Left cardiac atrium (tissue), 4 donors: ENCODE measurements at places on chromosomes 2 and 18. TPM values are rescaled to one million over a fixed set of nuclear protein-coding genes. Genes with fewer than 3 reads are reported as not detected.
A peak's percentile ranks its signal among the peaks of the same experiment; 100 is the strongest.

GRCh38 chr18:65347446-65347845, 403.4 kb upstream of the CDH7 start:
- DNase-seq: no peak

GRCh38 chr2:181656450-181657291, at the start of gene CERKL:
TSS of gene CERKL (minus strand) at chr2:181657105. CDS start at chr2:181657006, 99 bp downstream.
- DNase-seq: peak; percentile 40

GRCh38 chr18:76819411-76820136, 2.8 kb upstream of the ZNF236 start:
- no peak for DNase-seq

GRCh38 chr2:59938181-59938580, 615.3 kb downstream of the BCL11A start:
- no peak for DNase-seq

- peak; percentile 66 for DNase-seq
Observed at GRCh38 chr2:109164739-109165221, 35.8 kb downstream of the SH3RF3 start.

GRCh38 chr18:23936381-23936958, 78.1 kb upstream of the TTC39C start:
- no peak for DNase-seq

GRCh38 chr18:54949588-54949987, 9.7 kb downstream of the CCDC68 start:
- DNase-seq: no peak

- no peak for DNase-seq
Observed at GRCh38 chr2:100403722-100404121, 13.7 kb downstream of the CHST10 start.

- no peak for DNase-seq
Observed at GRCh38 chr2:84989422-84989821, 18.5 kb downstream of the KCMF1 start.

DNA sequence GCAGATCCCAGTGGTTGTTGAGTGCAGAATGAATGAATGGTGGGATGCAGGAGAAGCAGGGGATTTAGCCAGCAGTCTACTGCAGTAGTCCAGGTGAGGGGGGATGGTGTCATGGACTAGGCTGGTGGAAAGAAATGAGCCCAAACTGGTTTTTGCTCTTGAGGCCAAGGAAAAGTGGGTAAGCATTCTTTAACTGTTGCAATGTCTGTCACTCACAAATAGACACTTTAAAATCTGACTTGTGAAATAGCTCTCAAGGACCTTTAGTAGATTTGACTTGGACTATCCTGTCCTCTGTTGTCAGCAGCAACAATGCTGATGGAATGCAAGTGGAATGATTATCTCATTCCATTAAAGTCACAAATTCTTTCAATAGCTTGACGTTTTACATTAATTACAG, 37.5 kb upstream of the STK17B start:
- no peak for DNase-seq

DNA sequence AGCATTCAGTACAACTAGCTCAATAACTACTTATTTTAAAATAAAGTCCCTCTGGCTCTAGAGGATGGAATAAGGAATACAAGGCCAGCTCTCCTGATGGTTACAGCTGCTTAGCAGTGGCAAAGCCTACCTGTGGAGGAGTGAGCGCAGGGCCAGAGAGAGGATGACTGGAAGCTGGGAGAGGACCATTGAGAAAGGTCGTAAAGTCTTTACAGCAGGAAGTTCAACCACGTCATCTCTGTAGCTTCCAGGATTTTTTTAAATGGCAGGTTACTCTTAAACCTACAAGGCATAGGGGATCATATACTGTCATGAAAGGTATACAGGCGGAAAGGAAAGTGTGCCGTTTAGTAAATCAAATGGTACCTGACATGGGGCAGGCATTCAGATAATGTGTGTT, 26.3 kb downstream of the ANXA4 start:
- DNase-seq: no peak

DNA sequence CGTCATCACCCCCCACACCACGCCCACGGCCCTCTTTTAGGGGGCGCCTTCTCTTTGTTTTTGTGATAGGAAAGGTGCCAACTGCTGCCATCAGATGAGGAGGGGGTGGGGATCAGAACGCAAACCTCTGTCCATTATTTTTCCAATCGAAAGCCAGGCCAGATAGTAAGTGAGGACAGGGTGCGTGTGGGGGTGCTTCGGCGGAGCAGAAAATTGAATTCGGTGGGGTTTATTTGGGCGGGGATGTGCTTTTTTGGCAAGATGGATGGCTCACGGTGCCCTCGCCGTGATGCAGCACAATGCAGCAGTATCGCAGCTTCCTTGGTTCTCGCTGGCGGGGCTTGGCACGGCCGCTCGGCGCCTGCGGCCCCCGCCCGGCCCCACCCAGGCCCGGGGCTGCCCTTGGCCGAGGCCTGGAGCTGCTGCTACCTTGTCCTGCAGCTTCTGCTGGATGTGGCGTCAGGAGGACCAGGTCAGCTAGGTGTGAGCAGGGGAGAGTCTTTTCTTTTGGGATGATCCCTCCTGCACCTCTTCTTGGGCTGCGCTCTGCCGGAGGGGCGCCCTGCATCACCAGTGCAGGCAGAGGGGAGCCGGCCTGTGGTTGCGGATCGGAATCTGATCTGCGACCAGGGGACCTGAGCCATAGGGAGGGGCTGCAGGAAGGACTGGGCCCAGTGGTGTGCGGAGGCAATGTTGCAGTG, 1.3 kb downstream of the SPTBN1 start:
- DNase-seq: peak; percentile 61

- DNase-seq: no peak
Observed at GRCh38 chr18:77220726-77221125, 28.9 kb upstream of the GALR1 start.

DNA sequence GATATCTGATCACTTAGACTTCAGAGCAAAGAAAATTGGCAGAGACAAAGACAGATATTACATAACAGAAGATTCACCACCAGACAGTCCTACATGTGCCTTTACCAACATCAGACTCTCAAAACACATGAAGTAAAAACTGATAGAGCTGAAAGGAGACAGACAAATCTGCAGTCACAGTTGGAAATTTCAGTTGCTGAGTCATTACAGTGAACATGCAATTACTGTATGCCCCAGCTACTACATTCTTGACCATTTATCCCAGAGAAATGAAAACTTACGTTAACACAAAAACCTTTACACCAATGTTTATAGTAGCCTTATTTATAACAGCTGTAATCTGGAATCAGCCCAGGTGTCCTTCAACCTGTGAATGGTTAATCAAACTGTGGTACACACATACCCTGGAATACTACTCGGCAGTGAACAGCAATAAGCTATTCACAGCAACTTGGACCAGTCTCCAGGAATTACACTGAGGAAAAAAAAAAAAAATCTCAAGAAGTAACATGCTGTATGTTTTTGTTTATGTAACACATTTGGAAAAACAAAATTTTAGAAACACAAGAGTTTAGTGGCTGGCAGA, 7.5 kb upstream of the SCLY start:
- no peak for DNase-seq

The BCL2 gene
- 10.1 TPM for total RNA-seq

The CCL20 gene
- total RNA-seq: not detected

The LYPD6B gene
- not detected for total RNA-seq

The SIGLEC15 gene
- not detected for total RNA-seq

The PDE11A gene
- 0.24 TPM for total RNA-seq

The ZNF407 gene
- 10.6 TPM for total RNA-seq

The FAM124B gene
- total RNA-seq: 2.7 TPM

The UBE2F gene
- 87.8 TPM for total RNA-seq

The LRATD1 gene
- total RNA-seq: 0.80 TPM

The IL36B gene
- not detected for total RNA-seq
